ENCODE measurements at places on chromosomes 2 and 18.

DNA sequence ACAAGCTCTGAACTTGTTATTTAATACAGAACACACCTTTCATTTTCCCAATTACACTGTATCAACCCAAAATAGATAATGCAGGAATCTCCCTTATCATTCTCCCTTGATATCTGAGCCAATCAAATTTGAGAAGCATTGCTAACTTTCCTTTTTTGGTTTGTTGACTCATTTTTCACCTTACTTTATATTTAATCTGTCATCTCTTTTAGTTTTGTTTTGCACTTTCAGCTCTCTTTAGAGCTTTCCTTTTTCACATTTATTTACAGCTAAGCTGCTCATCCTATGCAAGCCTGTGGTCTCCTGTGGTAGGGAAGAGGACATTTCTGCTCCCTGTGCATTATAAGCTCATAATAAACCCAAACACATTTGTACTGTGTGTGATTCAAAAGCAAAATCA, 50.1 kb downstream of the ITGAV start:
- no peak for DNase-seq

DNA sequence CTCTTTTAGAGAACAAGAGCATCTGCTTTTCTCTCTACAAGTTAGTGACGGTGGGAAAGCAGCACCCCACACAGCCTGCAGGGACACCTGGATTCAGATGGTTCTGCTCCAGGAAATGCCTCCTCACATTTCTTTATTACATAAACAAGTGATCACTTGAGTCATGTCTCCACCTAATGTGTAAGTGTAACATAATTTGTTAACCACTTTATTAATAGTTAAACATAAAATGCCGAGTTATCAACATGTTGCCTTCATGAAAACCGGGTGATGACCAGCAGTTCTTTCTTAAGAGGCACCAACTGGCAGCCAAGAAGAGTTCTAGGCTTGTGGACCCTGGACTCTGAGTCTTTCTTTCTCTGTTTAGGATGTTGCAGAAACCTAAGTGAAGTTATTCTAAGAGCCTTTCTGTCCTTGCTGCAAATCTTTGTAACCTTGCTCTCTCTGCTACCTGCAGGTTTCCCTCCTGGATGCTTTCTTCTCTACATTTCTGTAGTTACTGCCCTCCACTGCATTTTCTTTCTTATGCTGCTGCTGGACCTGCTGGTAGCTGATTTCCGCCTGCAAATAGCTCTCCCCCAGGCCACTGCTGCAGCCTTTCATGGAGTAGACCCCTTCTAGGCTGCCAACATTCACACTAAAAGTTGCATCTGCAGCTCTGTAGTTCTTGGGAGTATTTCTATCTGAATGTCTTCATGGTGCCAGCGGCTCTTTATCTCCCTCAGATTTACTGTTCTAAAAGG, 24.3 kb downstream of the UPP2 start:
- DNase-seq: no peak

DNA sequence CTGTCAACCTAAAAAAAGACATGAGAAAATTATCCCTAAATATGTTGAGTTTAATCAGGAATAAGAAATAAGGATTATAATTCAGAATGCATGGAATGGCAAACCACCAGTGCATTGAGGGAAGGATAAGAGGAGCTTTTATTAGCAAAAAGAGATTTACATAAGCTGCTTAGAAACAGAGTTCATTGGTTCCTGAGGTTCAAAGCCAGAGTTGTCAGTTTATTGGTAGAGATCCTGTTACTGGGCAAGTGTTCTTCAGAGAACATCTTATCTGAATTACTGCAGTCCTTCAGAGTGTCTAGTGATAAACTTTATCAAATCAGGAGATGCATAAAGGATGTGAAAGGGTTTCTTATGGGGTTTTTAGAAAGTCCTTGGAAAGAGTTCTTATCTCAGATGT, 76.0 kb upstream of the MEX3C start:
- no peak for DNase-seq

DNA sequence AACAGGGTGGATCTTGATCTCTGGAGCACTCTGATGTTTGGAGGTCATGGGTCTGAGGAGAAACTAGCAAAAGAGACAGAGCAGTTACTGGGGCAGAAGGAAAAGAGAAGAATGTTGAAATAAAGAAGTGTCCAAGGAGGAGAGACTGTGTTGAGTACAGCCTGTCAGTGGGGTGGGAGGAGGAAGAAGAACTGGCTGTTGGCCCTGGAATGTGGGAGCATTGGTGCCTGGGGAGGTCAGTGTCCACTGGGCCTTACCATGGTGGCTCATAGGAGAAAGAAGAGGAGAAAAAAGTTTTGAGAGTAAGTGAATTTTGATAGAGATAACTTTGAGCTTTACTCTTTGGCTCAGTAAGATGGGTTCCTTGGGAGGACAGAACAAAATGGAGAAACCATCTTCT, 499.0 kb downstream of the TXNL1 start:
- no peak for DNase-seq

DNA sequence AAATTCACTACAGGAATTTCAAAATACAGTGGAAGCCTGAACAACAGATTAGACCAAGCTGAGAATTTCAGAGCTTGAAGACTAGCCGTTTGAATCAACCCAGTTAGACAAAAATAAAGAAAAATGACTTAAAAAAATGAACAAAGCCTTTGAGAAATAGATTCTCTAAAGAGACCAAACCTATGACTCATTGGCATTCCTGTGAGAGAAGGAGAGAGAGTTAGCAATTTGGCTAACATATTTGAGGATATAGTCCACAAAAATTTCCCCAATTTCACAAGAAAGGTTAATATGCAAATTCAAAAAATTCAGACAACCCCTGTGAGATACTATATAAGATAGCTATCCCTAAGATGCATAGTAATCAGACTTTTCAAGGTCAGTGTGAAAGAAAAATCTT, 78.0 kb downstream of the MYO3B start:
- DNase-seq: no peak

GRCh38 chr2:216044883-216045486, 31.6 kb upstream of the MREG start:
- DNase-seq: no peak

DNA sequence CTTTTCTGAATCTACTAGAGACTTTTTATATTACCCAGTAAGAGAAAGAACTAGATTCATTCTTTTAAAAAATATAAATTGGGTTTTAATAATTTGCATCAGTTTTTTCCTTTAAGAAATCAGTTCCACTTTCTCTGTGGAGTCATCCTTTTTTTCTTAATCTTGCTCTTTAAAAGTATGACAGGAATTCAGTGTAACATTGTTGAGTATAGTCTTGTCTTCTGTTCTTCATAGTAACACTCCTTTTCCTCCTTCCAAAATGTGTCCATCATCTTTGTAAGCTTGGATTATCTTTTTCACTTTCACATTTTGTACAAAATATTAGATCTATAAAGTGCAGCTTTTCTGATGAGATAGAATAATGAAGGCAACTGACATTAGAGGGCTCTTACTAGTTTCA, 135.4 kb downstream of the HAUS1 start:
- DNase-seq: no peak

GRCh38 chr2:239305222-239305575, 95.6 kb downstream of the HDAC4 start:
- no peak for DNase-seq

- DNase-seq: no peak
Observed at GRCh38 chr2:240339411-240340360, 95.8 kb upstream of the GPC1 start.

DNA sequence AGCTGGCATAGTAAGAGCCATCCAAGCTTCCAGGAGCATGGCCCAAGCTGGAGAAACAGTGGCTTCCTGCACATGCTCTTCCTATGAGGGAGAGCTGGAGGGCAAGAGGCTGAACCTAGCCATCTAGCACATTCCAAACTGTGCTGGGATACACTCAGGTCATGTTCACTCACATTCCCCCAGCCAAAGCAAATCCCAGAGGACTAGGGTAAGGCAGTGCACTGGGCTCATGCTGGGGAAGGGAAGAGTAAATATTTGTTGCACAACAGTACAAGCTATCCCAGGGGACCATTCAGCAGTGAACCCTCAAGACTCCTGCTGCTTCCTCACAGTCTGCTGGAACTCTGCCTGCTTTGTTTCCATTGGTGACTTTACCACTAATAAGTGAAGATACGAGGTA, 20.7 kb upstream of the GYPC start:
- no peak for DNase-seq

DNA sequence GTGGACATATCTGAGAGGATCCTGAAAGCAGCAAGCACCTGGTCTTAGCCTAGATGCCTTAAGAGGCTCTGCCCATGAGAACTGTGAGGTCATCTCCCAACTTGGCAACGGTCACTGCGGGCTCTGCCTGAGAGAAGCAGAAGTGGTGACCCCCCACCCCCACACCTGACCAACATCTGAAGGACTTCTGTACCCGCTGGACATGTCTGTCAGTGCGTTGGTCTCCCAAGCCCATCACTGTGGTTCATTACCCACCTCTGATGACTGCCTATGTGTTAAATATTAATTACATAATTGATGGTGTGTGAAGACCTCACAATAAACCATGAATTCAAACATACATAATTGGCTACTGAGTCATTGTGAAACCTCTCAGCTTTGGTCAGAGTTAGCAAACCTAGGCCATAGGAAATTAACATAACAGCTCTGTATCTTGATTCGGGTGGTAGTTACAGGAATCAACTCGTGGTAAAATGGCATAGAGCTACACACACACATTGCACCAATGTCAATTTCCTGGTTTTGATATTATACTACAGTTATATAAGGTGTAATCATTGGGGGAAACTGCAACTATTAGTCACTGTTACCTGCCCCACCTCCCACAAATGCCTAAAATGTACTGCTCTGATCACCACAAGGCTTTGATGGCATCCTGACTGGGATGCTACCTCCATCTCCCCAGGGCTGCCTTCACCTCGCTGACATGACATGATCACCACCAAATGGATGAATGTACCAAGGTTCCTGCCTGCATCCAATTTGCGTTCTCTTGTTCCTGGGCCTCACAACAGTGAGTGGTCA, 4.3 kb upstream of the GALNT1 start:
- DNase-seq: no peak

DNA sequence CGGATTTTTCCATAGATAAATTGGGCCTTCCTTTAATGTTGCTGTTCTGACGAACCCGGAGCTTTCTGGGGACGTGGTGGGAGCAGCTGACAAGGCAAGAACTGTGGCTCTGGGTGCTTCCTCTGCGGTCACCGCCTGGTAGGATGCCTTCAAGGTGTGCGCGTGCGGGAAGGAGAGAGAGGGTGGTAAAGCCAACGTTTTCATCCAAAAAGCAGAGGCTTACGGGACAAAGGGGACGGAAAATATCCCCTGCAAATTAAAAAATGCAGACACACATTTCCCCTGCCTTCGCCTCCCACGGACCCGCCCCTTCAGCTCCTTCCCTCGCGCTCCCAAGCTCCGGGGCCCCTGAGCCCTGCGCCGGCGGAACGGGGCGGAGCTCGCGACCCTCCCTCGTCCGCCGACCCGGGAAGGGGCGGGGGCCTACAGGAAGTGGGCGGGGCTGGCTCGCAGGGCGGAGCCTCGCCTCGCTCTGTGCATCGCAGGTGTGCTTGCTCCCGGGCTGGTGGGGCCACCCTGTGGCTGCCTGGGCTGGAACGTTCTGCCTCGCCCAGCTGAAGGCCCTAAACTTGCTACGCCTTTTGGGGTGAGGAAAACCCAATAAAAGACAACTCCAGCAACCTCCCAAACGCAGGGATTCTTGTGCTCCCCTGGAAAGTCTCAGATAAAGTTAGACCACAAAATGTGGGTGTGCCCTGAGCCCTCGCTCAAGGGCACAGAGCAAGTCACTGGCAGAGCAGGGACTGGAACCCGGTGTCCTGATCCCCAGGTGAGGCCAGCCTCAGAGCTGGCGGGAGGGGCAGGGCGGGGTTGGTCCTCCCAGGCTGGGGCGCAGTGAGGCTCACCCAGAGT, 25.4 kb upstream of the SLC66A3 start:
- DNase-seq: peak; percentile 51

DNA sequence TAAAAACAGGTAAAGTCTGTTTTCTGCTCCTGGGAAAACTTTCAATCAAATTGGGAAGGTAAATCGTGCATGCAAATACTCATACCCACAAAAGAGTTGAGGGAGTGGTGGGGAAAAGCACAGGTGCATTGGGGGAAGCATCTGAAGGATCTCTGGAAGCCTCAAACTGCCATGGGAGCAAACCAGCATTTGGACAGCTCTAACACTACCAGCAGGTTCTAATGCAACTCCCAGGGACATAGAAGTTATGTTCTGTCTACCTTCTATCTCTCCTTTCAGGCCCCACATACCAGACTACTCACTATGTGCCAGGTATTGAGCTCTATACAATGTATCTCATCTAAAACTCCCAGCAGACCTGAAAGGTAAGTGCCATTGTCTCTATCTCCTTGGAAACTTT, 933.7 kb downstream of the NRXN1 start:
- no peak for DNase-seq

- no peak for DNase-seq
Observed at GRCh38 chr18:7291046-7291445, 60.2 kb downstream of the LRRC30 start.

DNA sequence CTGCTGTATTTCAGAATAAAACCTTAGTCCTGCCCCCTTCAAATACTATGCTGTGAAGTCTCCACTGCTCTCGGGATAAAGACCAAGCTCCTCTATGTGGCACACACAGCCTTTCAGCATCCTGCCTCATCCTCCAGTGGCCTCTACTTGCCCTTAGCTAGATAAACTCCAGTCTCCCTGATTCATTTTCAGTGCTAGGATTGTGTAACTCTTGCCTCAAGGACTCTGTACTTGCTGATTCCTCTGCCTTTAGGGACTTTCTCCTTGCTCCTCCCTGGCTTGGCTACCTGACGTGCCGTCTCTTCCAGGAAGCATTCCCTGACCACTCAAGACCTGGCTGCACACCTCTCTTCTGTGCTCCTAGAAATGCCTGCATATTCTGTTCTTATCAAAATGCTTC, 416.7 kb downstream of the MTX2 start:
- no peak for DNase-seq

DNA sequence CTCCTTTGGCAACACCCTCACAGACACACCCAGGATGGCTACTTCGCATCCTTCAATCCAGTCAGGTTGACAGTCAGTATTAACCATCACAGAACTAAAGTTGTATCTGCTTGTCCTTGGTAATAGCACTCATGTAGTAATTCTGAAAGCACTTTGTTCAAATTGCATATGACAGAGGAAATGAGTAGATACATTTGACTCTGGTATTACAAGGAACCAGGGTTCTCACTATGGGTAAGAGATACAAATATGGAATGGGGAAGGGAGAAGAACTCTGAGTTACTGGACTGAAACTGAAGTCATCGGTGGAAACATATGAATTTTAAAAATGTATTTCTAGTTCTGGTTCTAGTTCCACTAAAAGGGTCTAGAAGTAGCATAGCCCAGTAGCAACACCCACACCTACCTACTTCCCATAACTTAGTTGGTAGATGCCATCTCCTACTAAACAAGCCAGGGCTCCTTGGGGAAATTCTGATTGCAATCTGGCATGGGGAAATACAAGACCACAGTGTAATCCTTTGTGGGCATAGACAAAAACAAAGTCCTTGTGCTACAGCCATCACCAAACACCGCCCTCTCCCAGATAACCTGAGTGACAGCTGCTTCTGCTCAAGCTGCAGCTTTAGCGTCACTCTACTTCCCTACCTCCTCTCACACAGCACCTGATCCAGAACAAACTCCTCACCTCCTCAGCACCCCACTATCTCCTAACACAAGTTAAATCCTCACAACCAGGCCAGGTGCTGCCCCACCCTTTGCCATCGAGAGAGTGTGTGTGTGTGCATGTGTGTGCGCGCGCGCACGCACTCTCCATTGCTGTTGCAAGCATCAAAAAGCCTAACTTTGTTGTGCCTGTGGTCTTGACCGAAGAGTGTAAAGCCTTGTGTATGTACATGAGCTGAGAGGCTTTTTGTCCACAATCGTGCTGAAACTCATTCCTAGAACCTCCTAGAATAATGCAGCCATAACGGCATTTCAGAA, 31.4 kb upstream of the CD226 start:
- DNase-seq: no peak

Measured in stimulated activated CD4-positive, alpha-beta T cell treated with anti-CD3 and anti-CD28 coated beads, Interleukin-1b, Interleukin-23, amount 100 ng/mL, for 1 hour (primary cell).